Effector CD4-positive, alpha-beta T cell (primary cell): ENCODE measurements at places on chromosomes 1 and 21.

DNA sequence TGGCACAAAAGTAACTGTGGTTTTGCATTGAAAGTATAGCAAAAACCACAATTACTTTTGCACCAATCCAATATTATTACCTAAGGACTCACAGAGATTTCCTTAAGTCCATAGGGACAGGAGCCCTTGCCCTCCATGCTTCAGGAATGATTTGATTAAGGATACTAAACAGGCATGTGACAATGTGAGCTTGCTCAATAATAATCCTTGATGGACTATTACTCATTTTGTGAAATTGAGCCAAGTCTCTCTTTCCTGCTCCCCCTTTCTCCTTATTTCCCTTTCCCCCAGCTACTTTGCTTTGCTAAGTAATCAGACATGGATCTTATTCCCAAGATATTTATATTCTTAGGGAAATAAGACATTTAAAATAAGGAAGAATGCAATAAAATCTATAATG is 21.6 kb upstream of the RGL1 start:
- DNase-seq, result no peak

DNA sequence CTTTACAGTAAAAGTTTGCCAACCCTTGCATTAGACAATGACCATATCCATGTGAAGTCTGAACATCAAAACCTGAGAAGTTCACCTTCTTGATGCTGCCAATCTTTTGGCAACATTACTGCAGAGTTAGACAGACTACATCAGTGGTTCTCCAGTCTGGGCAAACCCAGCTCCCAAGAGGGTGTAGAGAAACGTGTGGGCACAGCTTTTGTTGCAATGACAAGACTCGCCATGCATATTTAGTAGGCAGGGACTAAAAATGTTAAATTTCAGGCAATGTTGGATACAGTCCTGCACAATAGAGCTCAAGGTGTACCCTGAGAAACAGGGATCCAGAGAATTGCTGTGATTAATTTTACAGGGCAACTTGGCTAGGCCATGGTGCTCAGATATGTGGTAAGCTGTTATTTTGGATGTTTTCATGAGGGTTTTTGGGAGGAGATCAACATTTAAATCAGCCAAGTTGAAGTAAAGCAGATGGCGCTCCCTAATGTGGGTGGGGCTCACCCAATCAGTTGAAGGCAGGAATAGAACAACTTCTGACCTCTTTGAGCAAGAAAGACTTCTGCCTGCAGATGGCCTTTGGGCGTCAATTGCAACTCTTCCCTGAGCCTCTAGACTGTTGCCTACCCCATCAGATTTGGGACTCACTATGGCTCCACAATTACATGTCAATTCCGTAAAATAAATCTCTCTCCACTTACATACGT is 37.6 kb upstream of the CLDN14 start:
- no peak for DNase-seq

DNA sequence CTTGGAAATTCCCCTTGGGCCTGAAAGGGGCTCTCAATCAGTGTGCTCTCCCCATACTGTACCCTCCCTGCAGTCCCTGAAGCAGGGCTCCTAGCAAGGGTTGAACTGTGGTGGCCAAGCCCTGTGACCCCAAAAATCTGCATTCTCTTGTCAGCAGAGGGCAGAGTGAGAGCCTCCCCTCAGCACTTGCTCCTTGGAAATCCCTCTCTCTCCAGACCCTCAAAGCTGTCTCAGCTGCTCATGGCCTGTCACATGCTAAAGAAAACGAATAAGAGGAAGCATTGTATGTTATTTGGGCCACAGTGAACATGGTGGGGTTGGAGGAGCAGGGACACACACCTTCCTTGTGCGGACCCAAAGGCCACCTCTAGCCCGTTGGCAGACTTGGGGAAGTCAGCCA is 47.2 kb upstream of the SYNC start:
- no peak for DNase-seq

GRCh38 chr1:236921610-236922009 is 82.6 kb downstream of the MT1HL1 start:
- no peak for DNase-seq

GRCh38 chr1:234782791-234783190 is 172.8 kb upstream of the IRF2BP2 start:
- DNase-seq, result no peak

DNA sequence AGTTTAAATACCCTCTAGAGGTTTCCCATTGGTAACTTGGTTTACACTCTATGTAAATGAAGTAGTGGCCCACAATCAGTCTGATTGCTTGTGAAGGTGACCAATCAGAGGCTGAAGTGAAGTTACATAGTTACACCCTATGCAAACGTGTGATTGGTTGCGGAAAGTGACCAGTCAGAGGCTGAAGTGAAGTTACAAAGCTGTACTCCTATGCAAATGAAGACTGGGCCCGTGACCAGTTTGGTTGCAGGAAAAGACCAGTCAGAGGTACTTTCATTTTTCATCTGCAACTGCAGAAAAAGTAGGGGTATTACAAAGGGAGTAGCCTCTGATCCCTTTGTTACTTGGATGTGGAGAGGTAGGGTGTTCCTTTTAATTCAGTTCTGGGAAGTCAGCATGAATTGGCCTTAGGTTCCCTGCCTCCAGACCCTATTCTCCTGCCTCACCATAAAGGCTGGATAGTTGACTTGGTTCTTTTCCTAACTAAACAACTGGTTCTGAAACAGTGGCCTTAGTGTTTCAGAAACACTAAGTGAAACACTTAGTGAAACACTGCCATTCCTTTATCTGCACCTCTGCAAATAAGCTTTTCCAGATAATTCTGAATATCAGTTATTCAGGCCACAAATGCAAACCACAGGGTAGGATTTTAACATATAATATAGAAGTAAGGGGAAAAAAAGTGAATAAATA is 39.3 kb downstream of the MAGI3 start:
- DNase-seq, result no peak
